ENCODE measurements at places on chromosomes 5 and 9. TPM values are rescaled to one million over a fixed set of nuclear protein-coding genes. Genes with fewer than 3 reads are reported as not detected.

The OGN gene
- 0.52 TPM for total RNA-seq

The PAPPA gene
- total RNA-seq, result 0.52 TPM

The AHRR gene
- 3.3 TPM for total RNA-seq

The PLEKHG4B gene
- total RNA-seq, result 0.40 TPM

The PPP3R2 gene
- 0.62 TPM for total RNA-seq

The SPINK13 gene
- not detected for total RNA-seq

The TMC1 gene
- 0.59 TPM for total RNA-seq

The ROPN1L gene
- 3.5 TPM for total RNA-seq

The CDC25C gene
- not detected for total RNA-seq

The NDUFA8 gene
- total RNA-seq, result 124 TPM

The CYSRT1 gene
- 0.68 TPM for total RNA-seq

The SOWAHA gene
- 53.1 TPM for total RNA-seq

The LHX3 gene
- not detected for total RNA-seq

The C9orf85 gene
- total RNA-seq, result 18.2 TPM

The KIF12 gene
- total RNA-seq, result 4.5 TPM

The PCDHB9 gene
- 10.0 TPM for total RNA-seq

The SV2C gene
- 12.4 TPM for total RNA-seq

The GRIN3A gene
- total RNA-seq, result 6.6 TPM

The IL3 gene
- not detected for total RNA-seq

The C8G gene
- total RNA-seq, result 2.2 TPM

The MARCOL gene
- not detected for total RNA-seq

The MOB3B gene
- 36.6 TPM for total RNA-seq

The GRAMD2B gene
- total RNA-seq, result 90.7 TPM

The OR1J2 gene
- not detected for total RNA-seq

The PCDHA11 gene
- total RNA-seq, result 7.6 TPM

The ACOT12 gene
- total RNA-seq, result 0.29 TPM

The PTPRD gene
- 267 TPM for total RNA-seq

The CNTNAP3 gene
- 17.8 TPM for total RNA-seq

The FOXD4L6 gene
- 1.2 TPM for total RNA-seq

The NUDT2 gene
- 20.2 TPM for total RNA-seq
